Left lung (tissue), 14 donors: ENCODE measurements at places on chromosomes 16 and 17.

DNA sequence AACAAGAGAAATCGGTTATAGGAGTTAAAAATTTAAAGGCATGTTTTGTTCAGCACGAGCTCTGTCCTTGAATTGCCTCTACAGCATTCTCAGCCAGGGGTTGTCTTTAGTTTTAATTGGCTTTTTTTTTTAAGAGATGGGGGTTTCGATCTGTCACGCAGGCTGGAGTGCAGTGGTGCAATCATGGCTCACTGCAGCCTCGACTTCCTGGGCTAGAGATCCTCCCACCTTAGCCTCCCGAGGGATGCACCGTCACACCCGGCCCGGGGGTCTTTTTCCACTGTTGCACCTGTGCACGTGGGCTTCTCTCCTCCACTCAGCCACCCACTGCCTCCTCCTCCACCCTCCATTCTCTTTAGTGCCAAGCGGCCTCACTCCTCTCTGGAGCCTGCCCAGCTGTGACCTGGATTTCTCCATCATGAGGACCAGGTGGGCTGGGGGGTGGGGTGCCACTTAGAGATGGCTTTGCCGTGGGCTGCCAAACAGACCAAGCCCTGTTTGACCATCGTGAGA is 106.8 kb upstream of the SEC14L1 start:
- no peaks in the 10 kb centered on the region for H3K36me3 ChIP-seq
- no peak overlapping the region for H3K27ac ChIP-seq
- no peak for DNase-seq
- peaks cover 5% of the 10 kb centered on the region for H3K27me3 ChIP-seq
- no peak overlapping the region for H3K4me3 ChIP-seq
- H3K4me1 ChIP-seq = no peaks in the 10 kb centered on the region

DNA sequence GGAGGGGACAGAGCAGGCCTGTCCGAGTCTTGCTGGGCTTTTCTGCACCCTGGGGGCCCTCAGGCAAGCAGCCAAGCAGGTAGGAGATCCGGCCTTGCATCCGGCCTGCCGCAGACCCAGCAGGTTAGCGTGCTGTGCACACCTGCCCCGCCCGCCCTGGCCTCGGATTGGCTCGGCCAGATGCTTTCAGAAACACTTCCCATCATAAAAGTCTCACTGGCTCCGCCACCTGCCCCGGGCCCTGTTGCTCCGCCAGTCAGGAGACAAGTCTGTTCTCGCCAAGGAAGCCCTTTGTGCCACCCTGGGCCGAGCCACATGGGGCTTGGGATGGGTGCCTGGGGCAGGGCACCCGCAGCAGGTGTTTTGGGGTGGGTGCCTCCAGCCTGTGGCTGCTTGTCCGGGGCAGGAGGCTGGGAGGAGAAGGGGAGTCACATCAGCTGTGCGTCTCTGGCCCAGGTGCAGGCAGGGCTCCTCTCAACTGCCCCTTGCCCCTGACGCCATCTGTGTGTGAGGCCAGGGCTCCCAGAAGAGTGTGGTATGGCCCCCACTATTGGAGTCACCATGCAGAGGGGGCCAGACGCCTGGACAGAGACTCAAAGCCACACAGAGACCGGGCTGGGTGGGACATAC is 228.2 kb upstream of the GSE1 start:
- H3K36me3 ChIP-seq = no peaks in the 10 kb centered on the region
- no peak for DNase-seq
- peaks cover 9% of the 10 kb centered on the region for H3K27me3 ChIP-seq
- H3K4me1 ChIP-seq = no peaks in the 10 kb centered on the region
- no peak overlapping the region for H3K4me3 ChIP-seq

- H3K27ac ChIP-seq = no peak overlapping the region
- DNase-seq = no peak
- peaks cover 10% of the 10 kb centered on the region for H3K4me1 ChIP-seq
- H3K4me3 ChIP-seq = no peak overlapping the region
- H3K27me3 ChIP-seq = peaks cover 6% of the 10 kb centered on the region
These were observed 24.4 kb upstream of the CBFA2T3 start for GRCh38 chr16:89001117-89002027.

GRCh38 chr16:67413978-67414911 is 2.0 kb downstream of the ZDHHC1 start:
- no peaks in the 10 kb centered on the region for H3K27me3 ChIP-seq
- no peak overlapping the region for H3K27ac ChIP-seq
- H3K36me3 ChIP-seq = no peaks in the 10 kb centered on the region

- DNase-seq = peak; percentile 78
- H3K27ac ChIP-seq = peak overlapping the region; percentile 74
- peak overlapping the region; percentile 82 for H3K4me3 ChIP-seq
- H3K27me3 ChIP-seq = no peaks in the 10 kb centered on the region
- H3K4me1 ChIP-seq = peaks cover 4% of the 10 kb centered on the region
These were observed 716 bp downstream of the TMEM94 start for GRCh38 chr17:75457047-75457654.

DNA sequence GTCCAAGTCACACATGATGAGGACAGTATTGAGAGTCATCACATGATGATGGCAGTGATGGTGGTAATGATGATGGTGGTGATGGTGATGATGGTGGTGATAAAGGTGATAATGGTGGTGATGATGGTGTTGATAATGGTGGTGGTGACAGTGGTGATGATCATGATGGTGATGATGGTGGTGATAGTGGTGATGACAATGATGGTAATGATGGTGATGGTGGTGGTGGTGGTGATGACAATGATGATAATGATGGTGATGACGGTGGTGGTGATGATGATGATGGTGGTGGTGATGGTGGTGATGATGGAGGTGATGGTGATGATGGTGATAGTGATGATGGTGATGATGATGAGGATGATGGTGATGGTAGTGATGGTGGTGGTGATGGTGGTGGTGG is 190.2 kb upstream of the ZNF469 start:
- no peak for DNase-seq
- H3K27me3 ChIP-seq = no peaks in the 10 kb centered on the region

GRCh38 chr16:47884116-47884725 is 271.6 kb downstream of the ABCC12 start:
- H3K4me1 ChIP-seq = no peaks in the 10 kb centered on the region
- no peak overlapping the region for H3K4me3 ChIP-seq
- H3K27ac ChIP-seq = no peak overlapping the region
- no peaks in the 10 kb centered on the region for H3K36me3 ChIP-seq
- no peaks in the 10 kb centered on the region for H3K27me3 ChIP-seq

- DNase-seq = peak; percentile 51
- H3K4me3 ChIP-seq = no peak overlapping the region
- H3K36me3 ChIP-seq = no peaks in the 10 kb centered on the region
- peaks cover 60% of the 10 kb centered on the region for H3K27me3 ChIP-seq
These were observed 1.2 kb upstream of the EFNB3 start for GRCh38 chr17:7703584-7704479.

GRCh38 chr17:36196131-36196486 is 449 bp downstream of the CCL3L1 start:
- no peak overlapping the region for H3K4me3 ChIP-seq
- peaks cover 80% of the 10 kb centered on the region for H3K4me1 ChIP-seq
- DNase-seq = no peak
- no peak overlapping the region for H3K27ac ChIP-seq
- H3K27me3 ChIP-seq = no peaks in the 10 kb centered on the region
- H3K36me3 ChIP-seq = no peaks in the 10 kb centered on the region

DNA sequence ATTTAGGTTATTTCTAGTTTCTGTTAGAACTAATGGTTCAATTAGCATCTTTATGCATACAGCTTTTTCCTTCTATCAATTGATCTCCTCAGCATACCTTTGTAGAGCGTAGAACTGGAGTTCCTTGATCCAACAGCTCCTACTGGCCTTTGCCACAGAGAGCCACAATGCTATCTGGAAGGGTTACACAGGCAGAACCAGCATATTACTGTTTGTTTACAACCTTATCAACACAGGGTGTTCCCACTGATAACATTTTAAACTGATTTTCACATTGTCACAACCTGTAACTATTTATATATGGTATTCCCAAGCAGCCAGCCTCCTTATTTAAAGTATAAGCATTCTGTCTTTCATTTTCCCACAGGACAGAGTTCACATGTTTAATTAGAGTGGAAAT is 382.2 kb downstream of the MAF start:
- H3K4me3 ChIP-seq = no peak overlapping the region
- H3K4me1 ChIP-seq = no peaks in the 10 kb centered on the region
- no peaks in the 10 kb centered on the region for H3K36me3 ChIP-seq
- no peak for DNase-seq
- no peaks in the 10 kb centered on the region for H3K27me3 ChIP-seq

DNA sequence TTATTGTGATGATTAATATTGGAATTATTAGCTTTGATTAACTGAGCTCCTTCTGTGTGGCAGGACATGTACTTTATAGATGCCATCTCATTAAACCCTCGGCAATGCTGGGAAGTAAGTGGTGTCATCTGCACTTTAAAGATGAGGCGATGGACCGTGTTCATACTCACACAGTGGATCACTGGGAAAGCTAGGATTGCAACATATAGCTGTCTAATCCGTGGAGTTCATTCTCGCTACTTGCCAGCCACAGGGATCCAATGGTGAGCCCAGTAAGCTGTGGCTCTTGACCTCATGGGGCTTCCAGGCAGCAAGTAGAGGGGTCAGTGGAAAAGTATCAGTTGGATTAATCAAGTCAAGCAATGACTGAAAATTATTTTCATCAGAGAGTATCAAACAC is 587.9 kb downstream of the CDH13 start:
- no peak overlapping the region for H3K27ac ChIP-seq
- H3K4me3 ChIP-seq = no peak overlapping the region
- DNase-seq = no peak
- no peaks in the 10 kb centered on the region for H3K36me3 ChIP-seq

DNA sequence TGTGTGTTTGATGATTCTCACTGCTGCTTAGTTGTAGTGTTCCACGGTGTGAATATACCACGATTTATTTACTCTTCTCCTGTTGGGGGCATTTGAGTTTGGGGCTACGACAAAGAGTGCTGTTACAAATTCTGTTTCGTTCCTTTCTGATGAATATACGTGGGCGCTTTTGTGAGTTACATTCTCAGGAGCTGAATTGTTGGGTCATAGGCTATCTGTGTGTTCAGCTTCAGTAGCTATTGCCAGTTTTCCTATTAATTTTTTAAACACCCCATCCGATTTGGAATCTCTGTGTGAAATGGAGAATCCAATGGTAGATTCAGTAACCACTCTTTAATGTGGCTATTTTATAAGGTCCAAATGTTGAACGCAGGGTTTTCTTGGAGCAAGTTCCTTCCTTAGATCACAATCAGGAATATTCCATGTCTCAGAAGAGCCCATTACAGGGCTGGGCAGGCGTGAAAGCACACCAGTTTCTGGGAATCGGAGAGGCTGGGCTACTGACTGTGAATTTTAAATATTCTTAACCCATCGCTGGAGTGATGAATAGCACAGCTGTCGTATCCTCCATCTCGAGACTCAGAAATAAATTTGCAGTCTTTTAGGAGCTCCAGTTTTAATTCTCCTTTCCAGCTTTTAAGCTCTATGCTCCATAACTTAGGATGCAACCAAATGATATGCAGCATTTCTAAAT is 115.9 kb downstream of the PITPNC1 start:
- DNase-seq = no peak
- H3K4me3 ChIP-seq = no peak overlapping the region
- H3K36me3 ChIP-seq = no peaks in the 10 kb centered on the region
- H3K27ac ChIP-seq = no peak overlapping the region

- no peaks in the 10 kb centered on the region for H3K36me3 ChIP-seq
- no peaks in the 10 kb centered on the region for H3K27me3 ChIP-seq
- no peaks in the 10 kb centered on the region for H3K4me1 ChIP-seq
- H3K27ac ChIP-seq = no peak overlapping the region
- no peak overlapping the region for H3K4me3 ChIP-seq
These were observed 253.3 kb downstream of the SOX9 start for GRCh38 chr17:72373910-72374741.

- no peak overlapping the region for H3K4me3 ChIP-seq
- H3K4me1 ChIP-seq = peaks cover 6% of the 10 kb centered on the region
- DNase-seq = no peak
- H3K27ac ChIP-seq = no peak overlapping the region
These were observed 69.6 kb upstream of the ARL4D start for GRCh38 chr17:43329183-43329582.

- H3K4me3 ChIP-seq = no peak overlapping the region
- no peak for DNase-seq
- H3K27me3 ChIP-seq = no peaks in the 10 kb centered on the region
- no peaks in the 10 kb centered on the region for H3K4me1 ChIP-seq
These were observed 28.2 kb upstream of the KPNB1 start for GRCh38 chr17:47621293-47622179.

DNA sequence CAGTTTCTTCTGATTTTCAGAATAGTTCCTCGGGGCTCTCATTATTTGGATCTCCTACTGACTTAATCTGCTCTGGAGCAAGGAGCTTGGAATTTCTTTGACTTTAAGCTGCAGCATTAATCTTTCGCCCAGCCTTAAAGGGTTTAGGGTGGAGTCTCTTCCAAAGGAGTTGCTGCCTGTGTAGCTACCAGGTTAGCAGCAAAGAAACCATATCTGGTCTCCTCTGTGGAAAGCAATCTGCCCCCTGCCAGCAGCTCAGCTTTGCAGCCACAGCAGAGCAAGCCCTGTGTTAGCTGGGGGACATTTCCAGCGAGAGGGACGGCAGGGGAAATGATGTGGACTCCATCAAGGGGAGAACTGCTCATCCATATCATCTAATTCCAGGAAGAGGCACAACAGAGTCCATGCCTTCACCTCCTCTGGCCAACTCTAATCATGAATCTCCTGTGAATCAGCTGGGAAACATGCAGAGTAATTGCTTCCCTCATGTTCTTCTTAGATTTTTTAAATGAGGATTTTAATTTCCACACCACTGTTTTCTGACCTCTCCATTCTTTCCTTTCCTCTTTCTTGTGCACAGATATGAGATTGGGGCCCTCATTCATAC is 827.6 kb upstream of the CA10 start:
- DNase-seq = no peak
- no peaks in the 10 kb centered on the region for H3K4me1 ChIP-seq
- H3K4me3 ChIP-seq = no peak overlapping the region
- H3K27ac ChIP-seq = no peak overlapping the region
- H3K27me3 ChIP-seq = no peaks in the 10 kb centered on the region

DNA sequence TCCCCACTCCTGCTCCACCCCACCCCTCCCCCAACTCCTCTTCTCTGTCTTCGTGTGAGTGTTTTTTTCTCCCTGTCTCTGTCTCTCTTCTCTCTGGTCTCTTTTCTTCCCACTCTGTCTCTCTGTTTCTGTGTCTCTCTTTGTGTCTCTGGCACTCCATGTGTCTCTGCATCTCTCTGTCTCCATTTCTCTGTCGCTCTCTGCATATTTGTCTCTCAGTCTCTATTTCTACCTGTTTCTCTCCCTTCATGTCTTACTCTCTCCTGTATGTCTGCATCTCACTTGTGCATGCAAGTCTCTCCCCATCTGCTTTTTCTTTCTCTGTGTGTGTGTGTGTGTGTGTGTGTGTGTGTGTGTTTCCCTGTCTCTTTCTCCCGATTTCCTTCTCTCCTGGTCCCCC is 68.2 kb downstream of the LYRM1 start:
- H3K27ac ChIP-seq = no peak overlapping the region
- H3K27me3 ChIP-seq = no peaks in the 10 kb centered on the region
- no peak for DNase-seq
- no peak overlapping the region for H3K4me3 ChIP-seq
